ENCODE measurements at places on chromosomes 3 and 15.

GRCh38 chr3:108114423-108115065, 23.7 kb upstream of the CD47 start:
- H3K4me1 ChIP-seq: no peaks in the 10 kb centered on the region
- DNase-seq: no peak
- H3K36me3 ChIP-seq: no peaks in the 10 kb centered on the region
- no peak overlapping the region for H3K27ac ChIP-seq
- H3K4me3 ChIP-seq: no peak overlapping the region

GRCh38 chr15:67548862-67549651, 6.6 kb downstream of the MAP2K5 start:
- no peak overlapping the region for H3K27ac ChIP-seq
- peaks cover 1% of the 10 kb centered on the region for H3K4me1 ChIP-seq
- H3K36me3 ChIP-seq: peaks cover 33% of the 10 kb centered on the region
- DNase-seq: no peak
- H3K27me3 ChIP-seq: no peaks in the 10 kb centered on the region

DNA sequence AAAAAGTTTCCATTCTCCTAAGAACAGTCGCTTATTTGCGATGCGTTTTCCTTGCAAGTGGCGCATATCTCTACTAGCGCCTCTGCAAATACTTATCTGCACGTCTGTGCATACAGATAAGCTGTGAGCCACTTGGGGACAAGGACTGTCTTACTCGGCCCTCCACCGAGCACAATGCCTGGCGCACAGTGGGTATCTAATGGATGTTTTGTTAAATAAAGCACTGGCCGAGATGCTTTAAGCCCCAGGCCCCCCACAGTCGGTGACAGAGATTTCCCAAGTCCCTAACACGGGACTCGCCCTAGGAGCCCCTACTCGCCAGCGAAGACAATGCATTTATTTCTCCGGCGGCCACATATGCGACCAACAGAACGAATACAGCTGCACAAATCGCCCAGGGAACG, 503 bp downstream of the HLTF start:
- H3K4me1 ChIP-seq: peaks cover 6% of the 10 kb centered on the region
- peak; percentile 22 for DNase-seq
- no peaks in the 10 kb centered on the region for H3K36me3 ChIP-seq
- H3K27me3 ChIP-seq: no peaks in the 10 kb centered on the region
- H3K4me3 ChIP-seq: peak overlapping the region; percentile 79

GRCh38 chr15:42344763-42345162, 14.5 kb upstream of the CAPN3 start:
- H3K27ac ChIP-seq: no peak overlapping the region
- no peaks in the 10 kb centered on the region for H3K36me3 ChIP-seq
- no peak overlapping the region for H3K4me3 ChIP-seq
- peaks cover 6% of the 10 kb centered on the region for H3K4me1 ChIP-seq
- no peaks in the 10 kb centered on the region for H3K27me3 ChIP-seq
- DNase-seq: peak; percentile 51

DNA sequence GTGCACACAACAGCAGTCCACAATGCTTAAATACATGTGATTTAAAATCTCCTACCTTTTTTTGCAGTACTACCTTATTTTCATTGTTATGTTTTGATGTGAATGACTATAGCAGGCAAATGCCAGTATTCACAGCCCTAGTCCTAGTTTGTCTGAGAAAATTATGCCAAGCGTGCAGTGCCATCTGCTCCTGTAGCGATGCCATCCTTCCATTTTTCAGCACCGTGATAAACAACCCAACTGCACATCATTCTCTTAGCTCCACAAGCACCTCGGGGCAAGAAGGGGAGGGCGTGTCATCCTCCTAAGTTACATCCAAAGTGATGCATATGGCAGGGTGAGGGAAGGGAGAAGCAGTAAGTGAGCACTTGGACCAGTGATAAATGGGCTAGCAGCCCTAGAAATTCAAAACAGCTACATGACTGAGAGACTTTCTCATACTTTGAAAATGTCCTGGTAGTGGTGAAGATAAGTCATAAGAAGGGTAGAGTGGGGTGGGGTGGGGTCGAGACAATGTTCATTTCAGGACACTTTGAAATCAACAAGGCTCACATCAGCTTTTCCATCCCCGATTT, 198.8 kb downstream of the LSAMP start:
- no peak for DNase-seq
- H3K4me3 ChIP-seq: no peak overlapping the region
- no peaks in the 10 kb centered on the region for H3K4me1 ChIP-seq
- H3K27ac ChIP-seq: no peak overlapping the region
- no peaks in the 10 kb centered on the region for H3K36me3 ChIP-seq
- no peaks in the 10 kb centered on the region for H3K27me3 ChIP-seq

- no peaks in the 10 kb centered on the region for H3K27me3 ChIP-seq
- no peaks in the 10 kb centered on the region for H3K36me3 ChIP-seq
- no peak for DNase-seq
Measured at GRCh38 chr3:69724722-69725435, 14.4 kb upstream of the MITF start.

GRCh38 chr3:144237351-144237750, 265.7 kb downstream of the DIPK2A start:
- H3K36me3 ChIP-seq: no peaks in the 10 kb centered on the region
- no peaks in the 10 kb centered on the region for H3K27me3 ChIP-seq
- H3K4me3 ChIP-seq: no peak overlapping the region
